Left renal cortex interstitium (tissue), 4 donors: ENCODE measurements at places on chromosomes 5 and 9.
A peak's percentile ranks its signal among the peaks of the same experiment; 100 is the strongest.

DNA sequence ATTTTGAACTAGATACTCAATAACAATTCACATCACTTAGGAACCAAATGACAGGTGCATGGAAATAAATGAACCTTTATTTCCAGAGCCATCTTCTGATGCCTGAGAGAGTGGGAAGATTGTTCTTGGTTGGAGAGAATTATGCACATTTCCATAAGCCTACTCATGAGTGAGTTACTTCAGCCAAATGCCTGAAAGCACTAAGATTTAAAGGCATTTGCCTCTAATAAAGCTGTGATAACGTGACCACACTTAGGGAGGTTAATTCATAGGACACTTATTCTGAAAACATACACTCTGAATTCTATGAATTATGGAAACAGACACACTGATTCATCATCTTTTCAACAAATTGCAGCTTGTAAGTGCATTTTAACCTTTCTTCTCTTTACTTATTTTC lies 40.0 kb downstream of the KCTD16 start:
- DNase-seq: no peak

DNA sequence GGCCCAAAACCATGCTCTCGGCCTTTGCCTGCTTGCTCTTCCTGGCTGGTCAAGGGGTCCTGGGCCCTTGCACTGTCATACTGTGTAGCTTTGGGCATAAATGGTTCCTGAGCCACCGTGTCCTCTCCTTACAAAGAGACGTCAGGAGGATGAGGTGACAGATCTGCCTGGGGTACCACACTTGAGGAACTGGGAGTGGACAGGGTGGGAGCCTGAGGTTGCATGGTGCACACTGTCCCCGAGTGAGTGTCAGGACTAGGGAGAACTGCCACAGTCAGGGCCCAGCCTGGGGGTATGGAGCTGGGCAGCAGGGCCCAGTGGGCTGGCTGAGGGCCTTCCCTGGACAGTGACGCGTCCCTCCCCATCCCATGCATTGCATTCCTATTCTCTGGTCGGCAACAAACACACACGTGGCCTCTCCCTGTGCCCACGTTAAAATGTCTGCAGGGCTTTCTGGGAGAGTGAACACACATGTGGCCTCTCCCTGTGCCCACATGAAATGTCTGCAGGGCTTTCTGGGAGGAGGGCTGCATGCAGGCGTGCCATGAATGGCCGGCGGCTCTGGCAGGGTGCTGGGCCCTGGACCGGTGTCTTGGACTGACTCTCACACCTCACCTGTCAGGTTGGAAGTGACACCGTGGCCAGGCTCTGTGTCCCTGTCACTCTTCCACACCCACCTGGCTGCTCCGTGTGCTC lies 122.1 kb upstream of the COL5A1 start:
- DNase-seq: no peak

GRCh38 chr5:72138943-72139521 lies 31.8 kb downstream of the MAP1B start:
- DNase-seq: no peak

GRCh38 chr9:107674721-107675277 lies 185.2 kb upstream of the KLF4 start:
- no peak for DNase-seq

DNA sequence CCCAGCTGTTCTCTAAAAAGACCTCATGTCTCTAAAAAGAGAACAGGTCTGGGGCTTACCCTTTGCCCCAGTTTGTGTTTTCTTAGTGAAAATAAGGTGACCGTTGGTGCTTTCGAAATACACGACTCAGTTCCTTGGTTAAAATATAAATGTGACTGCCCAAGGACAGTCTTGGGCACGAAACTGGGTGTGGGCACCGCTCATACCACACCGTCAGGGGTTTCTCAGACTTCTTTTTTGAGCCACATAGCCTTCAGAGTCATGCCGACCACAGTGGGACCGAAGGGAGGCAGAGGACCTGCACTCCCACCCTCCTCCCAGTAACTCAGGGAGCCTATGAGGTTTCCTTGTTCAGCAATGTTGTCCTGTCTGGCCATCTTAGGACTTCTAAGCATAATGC lies 6.5 kb downstream of the SNX18 start:
- DNase-seq: no peak

DNA sequence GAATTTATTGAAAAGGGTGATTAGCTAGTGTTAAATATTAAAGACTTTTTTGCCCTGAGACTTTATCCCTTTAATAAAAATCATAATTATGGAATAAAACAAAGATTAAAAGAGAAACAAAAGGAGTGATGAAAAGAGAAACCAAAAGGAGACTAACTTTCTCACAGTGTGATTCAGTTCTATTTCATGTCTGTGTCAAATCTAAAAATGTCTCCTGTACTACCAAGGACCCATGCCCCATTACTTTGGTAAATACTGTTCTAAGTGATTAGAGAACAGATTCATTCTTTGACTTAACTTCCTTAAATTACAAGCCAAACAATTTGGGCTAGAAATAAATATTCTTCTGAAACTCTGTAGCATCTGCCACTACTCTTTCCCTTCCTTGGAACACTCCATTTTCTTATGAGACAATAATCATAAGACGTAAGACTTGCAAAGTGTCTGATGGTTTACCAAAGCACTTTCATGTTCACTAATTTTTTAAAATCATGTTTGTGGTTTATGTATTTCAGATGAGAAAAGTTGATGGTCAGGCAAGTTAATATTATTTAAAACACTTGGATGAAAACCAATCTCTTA lies 319.0 kb downstream of the EBF1 start:
- DNase-seq: no peak

- no peak for DNase-seq
Measured at GRCh38 chr9:69951411-69951810, 92.2 kb upstream of the MAMDC2 start.

DNA sequence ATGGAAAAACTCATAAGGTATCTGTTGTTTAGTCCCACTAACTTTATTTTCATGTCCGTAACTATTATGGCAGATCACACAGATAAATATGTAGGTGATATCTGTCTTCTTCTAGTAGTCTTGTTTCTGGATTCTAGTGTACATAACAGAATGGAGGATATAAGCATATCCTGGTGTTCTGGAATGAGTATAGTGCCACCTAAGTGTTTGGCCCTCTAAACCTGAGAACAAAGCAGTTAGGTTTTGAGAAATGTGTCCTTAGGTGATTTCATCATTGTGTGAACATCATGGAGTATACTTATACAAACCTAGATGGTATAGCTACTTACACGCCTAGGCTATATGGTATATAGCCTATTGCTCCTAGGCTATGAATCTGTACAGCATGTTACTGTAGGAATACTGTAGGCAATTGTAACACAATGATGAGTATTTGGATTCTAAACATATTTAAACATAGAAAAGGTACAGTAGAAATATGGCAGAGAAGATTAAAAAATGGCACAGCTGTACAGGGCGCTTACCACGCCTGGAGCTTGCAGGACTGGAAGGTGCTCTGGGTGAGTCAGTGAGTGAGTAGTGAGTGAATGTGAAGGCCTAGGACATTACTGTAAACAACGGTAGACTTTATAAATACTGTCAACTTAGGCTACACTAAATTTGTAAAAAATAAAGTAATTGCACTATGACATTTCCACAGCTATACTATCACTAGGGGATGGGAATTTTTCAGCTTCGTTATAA lies 150.3 kb upstream of the SLC24A2 start:
- no peak for DNase-seq

- DNase-seq: no peak
Measured at GRCh38 chr5:132238901-132239500, 11.3 kb upstream of the P4HA2 start.

DNA sequence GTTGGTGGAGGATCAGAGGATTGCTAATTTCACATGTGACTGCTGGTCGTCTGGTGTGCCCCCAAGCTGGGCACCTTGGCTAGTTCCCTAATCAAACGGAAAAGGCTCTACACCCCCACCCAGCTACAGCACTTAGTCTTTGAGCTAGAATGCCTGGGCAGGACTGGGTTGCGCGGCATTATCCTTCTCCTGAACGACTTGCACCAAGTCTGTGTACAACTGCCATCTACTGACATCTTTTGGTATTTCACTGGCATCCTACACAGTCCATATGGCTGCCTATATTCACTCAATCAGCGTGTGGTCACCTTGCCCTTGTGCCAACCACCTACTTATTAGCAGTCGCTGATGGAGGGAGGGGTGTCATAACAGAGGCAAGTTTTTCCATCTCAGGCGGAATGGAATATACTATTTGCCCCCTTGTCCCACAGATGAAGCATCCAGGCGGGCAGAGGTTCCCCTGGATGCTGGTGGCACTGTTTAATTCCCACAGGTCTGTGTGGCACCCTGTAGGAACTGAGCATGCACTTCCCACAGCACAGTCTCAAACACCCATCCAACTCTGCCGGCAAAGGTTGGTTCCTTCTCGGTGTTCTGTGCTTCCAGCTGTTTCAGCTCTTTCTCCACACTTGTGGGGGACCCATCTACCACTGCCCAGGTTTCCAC lies 150.1 kb downstream of the OSTF1 start:
- DNase-seq: peak; percentile 15

GRCh38 chr9:32728181-32728580 lies 55.2 kb upstream of the TMEM215 start:
- no peak for DNase-seq

GRCh38 chr5:121834021-121834420 lies 17.7 kb upstream of the FTMT start:
- no peak for DNase-seq

- DNase-seq: no peak
Measured at GRCh38 chr5:92939428-92939827, 641.6 kb downstream of the NR2F1-AS1 start.

GRCh38 chr9:133335924-133336811 lies at the start of gene SURF6:
Gene SURF6, minus strand, starts transcription at chr9:133336188. Its CDS starts 56 bp downstream, at chr9:133336132.
- DNase-seq: peak; percentile 65

GRCh38 chr9:38015266-38015665 lies 53.8 kb downstream of the SHB start:
- no peak for DNase-seq

- no peak for DNase-seq
Measured at GRCh38 chr5:99116526-99116925, 187.7 kb upstream of the CHD1 start.

GRCh38 chr9:132200706-132201105 lies 38.8 kb downstream of the NTNG2 start:
- DNase-seq: no peak

GRCh38 chr5:132389585-132390286 lies 20.2 kb downstream of the SLC22A5 start:
- no peak for DNase-seq

GRCh38 chr5:172010278-172010677 lies 3.8 kb upstream of the FBXW11 start:
- no peak for DNase-seq
